ENCODE measurements at places on chromosomes 7 and 10. TPM values are rescaled to one million over a fixed set of nuclear protein-coding genes. Genes with fewer than 3 reads are reported as not detected.

GRCh38 chr10:121406823-121407545 lies 191.3 kb downstream of the FGFR2 start:
- DNase-seq = no peak

The CLRN3 gene
- polyA plus RNA-seq = 18.4 TPM

The LLCFC1 gene
- 0.43 TPM for polyA plus RNA-seq

The MMS19 gene
- polyA plus RNA-seq = 84.4 TPM

The FANK1 gene
- polyA plus RNA-seq = 13.4 TPM

All from right renal cortex interstitium (tissue), 3 donors.